Activated CD4-positive, alpha-beta T cell treated with anti-CD3 and anti-CD28 coated beads, Interleukin-2, amount 50 U/mL, for 1 hour (primary cell): ENCODE measurements at places on chromosomes 11 and 22.

DNA sequence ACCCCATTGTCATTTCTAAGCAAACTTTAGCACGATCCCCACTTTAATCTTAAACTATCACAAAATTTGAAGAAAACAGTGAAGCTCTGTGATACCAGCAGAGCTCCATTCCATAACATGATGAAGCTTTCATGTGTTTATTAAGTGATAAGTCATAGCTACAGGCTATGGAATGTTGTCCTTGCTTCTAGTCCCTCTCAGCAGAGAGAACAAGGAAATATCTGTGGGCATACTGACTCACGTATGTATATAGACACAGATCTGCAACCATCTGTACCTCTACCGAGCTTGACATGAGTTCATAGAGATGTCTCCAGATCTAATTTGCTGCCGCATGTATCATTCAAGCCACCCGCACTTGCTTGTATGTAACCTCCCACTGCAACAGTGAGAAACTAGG, 588.9 kb downstream of the ETS1 start:
- DNase-seq: no peak

DNA sequence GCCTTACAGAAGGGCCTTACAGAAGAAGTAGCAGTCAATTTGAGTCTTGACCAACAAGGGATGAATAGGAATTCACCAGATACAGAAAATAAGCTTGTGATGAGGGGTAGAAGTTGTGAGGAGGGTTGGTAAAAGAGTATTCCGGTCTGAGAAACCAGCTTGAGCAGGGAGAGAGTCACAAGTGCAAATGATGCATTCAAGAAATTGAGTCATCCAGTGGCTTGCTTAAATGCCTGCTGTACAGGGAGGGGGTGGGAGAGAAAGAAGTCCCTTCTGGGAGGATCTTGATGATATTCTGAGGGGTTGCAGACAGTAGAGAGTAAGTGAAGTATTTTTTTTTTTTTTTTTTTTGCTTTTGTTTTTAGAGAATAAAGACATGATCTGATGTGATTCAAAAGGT, 9.2 kb downstream of the CCKBR start:
- DNase-seq: no peak

DNA sequence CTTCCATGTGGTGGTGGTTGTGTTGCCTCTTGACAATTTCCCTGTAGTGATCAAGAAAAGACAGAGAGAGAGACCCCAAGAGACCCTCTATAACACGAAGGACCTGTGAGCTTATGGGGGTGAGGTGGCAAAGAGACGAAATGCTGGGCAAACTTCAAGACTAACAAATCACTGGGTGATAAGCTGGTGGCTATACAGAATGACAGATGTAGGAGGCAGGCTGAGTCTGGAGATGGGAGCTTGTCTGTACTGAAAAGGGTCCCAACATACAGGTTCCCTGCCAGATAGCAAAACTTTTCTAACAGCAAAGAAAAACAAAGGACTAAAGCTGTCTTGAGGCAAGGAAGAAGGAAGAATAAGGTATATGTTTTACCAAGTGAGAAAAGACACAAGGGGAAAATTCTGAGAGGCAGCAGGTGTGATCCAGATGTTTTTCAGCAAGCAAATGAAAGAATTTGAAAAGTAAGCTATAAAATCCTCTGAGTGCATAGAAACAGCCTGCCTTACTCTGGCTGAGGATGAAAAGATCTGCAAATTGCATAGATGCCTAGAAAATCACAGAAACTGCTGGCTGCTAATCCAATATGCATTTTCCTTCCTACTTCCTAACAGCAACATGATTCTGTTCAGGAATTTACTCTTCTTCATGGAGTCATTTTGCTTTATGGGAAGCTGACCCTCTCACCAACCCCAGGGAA, 21.9 kb upstream of the LYVE1 start:
- no peak for DNase-seq

DNA sequence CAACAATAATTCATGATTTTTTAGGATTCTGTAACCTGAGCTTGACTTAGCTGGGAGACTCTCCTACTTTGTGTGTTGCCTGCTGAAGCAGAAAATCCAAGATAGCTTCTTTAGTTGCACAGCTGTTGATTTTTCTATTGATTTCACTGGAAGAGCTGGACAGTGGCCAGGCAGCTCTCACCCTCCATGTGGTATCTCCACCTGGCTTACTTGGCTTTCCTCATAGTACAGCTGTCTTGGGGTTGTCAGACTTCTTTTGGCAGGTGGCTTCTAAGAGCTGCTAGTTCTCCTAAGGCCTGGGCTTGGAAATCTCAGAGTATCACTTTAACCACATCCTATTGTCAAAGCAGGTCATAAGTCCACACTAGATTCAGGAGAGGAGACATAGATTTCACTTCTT, 130.8 kb upstream of the SPON1 start:
- no peak for DNase-seq

DNA sequence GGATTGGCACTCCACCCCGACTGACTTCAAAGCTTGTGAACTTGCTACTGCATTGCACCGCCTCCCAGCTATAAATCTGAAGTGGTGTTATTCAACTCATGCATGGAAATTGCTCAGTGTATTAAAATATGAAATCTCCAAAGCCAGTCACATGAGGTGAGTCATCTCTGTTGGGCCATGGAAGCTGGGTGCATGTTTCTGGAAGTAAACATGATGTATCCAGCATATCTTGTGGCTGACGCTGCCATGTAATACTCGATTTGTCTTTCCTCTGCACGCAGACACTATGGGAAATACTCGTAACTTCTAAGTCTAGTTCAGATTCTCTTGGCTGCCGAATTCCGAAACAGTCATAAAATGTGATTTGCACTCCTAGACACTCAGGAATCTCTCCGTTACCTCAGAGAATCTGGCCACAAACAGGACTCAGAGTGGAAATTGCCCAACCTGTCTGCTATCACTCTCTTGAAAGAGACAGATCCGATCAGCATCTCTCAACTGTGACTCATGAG, 154.9 kb upstream of the MPPED2 start:
- no peak for DNase-seq

GRCh38 chr22:44468973-44469372, 29.1 kb downstream of the RTL6 start:
- DNase-seq: no peak

DNA sequence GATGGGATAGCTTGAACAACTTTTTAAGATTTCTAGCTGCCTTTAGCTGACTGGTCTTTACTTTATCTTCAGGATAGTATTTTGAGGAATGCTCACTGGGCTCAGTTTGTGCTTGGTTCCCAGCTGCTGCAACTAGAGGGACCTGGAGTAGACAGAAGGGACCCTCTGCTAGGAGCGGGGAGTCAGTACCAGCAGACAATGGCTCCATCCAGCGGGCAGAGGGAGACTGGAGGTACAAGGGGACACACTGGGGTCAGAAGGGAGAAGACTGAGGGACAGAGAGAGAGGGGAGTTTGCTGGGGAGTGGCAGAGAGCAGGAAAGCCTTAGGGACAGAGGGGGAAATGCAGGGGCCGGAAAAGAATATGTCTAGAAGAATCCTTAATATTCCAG, 22.0 kb upstream of the ACER3 start:
- no peak for DNase-seq

GRCh38 chr11:973237-973636, 47.6 kb downstream of the AP2A2 start:
- DNase-seq: no peak
